ENCODE measurements at places on chromosomes 1 and 21.
A peak's percentile ranks its signal among the peaks of the same experiment; 100 is the strongest.

DNA sequence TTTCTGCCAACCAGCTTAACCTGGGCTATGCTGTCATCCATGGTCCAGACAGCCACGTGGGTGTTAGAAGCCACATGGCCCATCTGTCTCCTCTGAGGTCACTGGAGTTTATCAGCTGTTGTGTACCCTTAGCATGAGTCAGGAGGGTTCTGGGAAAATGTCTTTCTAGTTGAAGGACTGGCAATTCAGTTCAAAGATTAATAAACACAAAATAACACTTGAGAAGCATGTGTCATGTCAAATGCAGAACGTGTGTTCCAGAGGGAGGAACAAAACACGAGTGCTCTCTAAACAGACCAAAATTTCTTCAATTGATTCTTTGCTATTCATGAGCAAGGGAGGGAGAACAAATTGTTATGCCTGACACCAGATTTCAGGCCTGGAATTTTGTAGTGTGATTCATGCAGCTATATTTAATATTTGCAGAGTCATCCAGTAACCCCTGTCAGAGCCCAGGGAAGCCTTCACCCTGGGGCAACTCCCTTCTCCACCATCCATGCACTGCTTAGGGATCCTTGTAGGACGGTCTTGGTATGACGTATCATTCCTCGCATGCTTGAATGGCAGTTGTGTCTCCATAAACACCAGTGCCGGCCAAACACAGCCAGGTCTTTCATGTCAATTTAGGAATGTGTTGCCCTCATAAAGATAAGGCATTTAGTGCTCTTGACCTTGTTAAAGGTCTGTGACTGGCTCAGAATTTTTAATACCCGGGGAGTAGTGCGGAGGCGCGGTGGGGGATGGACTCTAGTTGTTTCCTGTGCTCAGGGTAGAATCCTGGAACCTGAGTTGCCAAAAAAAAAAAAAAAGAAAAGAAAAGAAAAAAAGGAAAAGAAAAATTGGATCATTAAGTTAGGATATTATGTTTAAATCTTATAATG lies 27.7 kb upstream of the DYRK1A start:
- no peak for DNase-seq

DNA sequence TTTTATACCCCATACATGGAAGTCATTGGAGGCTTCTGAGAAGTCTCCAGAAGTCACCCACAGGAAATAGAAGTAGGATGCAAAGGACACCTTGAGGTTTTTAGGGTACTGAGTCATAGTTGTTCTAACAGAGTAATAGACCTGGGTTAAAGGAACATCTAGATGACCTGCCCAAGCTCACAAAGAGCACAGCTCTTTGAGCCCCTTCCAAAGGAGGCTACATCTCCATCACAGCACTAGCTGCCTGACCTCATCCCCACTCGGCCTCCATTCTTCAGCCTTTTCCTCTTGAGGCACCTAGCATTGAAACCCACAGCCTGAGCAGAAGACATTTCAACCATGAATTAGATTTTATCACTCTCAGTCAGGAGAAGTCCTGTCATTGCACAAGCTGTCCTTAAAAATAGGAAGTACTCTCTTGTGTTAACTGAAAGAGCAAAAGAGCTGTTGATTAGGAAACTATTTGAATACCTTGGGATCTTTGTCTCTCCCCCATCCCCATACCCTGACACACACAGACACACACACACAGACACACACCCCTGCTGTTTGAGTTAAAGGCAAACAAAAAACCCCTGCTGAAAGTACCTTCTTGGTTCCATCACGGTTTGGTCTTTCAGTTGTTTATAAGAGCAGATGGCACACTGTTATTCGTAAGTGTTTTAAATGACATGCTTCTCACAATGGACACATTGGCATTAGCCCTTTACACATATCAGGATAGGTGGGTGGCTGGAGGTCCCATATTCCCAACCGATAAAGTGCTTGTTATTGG lies 22.2 kb downstream of the MKNK1 start:
- no peak for DNase-seq

GRCh38 chr1:118773656-118774055 lies 214.5 kb downstream of the TBX15 start:
- DNase-seq, result no peak

- DNase-seq, result no peak
Measured at GRCh38 chr1:89085781-89086180, 20.8 kb upstream of the GBP1 start.

DNA sequence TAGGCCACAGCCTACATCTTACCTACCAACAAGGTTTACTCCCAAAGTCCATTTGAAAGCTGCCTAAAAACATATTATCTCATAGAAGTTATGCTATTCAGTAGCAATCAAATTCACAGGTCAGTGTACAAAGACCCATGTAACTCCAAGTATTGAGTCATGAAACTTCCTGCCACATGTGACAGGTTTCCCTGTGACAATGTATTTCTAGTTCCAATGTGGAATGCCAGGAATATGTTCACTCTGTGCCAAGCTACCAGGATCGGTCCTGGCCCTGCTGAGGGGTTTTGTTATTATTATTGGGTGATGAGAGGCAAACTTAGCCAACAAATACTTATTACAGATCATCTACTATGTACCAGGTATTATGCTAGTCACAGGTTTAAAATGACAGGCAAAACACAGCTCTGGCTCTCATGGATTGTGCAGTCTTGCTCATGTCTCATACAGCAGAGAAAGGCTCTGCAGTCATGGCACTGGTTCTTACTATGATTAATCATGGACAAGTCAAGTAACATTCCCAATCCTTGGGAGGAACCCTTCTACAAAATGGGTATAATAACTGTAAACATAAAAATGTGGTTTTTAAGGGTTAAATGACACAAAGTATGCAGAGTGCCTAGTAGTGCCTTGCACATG lies 22.5 kb downstream of the DPH5 start:
- DNase-seq, result no peak

DNA sequence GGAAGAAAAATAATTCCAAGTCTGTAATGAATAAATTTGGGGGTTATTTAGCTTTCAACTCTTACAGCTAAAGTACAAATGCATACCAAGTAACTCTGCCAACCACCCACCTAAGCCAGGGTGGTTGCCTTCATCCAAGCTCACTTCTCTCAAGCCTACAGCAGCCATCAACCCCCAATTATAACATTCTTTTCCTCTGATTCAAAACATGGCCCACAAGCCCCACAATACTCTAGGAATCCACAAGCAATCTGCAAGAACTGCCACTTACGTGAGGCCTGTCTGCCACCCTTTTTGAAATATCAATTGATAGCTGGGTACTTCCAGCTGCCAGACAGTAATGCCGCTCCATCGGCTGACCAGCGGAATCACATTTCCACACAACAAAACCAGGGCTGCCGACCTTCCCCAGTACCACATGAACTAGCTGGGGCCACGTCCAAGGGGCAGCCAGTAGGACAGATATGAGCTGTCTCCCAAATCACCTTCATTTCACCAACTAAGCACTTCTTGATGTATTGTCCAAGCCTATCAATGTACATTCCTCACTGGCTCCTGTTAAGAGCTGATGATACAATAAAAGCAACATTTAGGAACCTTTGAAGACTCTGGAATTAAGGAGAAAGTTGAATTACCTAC lies 3.2 kb downstream of the LBR start:
- no peak for DNase-seq

GRCh38 chr1:115112496-115113375 lies 23.4 kb upstream of the TSPAN2 start:
- peak; percentile 52 for DNase-seq

DNA sequence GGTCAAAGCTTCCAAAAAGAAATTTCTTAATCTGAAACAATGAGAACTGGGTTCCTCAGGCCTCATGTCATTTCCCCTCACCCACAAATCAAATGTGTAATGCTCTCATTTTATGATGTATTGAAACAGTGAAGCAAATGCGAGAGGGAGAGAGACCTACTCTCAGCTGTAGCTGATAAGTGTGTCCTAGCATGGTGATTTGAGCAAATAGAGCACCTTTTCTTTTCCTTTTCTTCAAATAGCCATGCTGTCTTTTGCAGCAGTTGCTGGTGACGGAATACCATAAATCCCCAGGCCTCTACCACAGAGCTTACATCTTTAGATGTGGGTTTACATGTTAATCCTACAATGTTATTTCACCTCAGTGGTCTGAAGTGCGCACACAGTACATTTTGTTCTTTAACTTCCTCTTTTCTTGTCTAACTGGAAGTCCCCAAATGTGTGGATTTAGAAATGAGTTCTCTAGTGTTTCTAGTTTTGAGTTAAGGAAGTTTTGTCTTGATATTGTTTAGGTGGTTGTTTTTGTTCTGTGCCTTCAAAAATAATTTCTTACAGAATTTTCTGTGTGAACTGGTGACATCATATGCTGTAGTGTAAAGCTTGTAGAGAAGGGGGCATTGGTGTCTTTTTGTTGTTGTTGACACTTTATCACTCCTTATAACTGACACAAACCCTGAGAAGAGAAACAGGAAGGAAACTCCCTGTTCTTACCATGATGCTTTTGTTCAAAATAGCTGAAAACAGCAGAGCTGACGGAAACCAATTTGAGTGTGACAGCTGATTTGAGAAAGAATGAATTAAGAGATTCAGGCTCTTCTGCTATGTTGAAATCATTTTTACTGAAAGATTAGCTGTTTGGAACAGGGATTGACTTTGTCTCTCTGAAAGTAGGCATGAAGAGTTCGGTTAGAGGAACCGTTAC lies 12.2 kb downstream of the SMAP2 start:
- DNase-seq, result no peak

GRCh38 chr1:51518586-51519047 lies 449 bp downstream of the EPS15 start:
- DNase-seq, result peak; percentile 39

GRCh38 chr1:15975358-15975804 lies 520 bp downstream of the ZBTB17 start:
- DNase-seq, result peak; percentile 72

DNA sequence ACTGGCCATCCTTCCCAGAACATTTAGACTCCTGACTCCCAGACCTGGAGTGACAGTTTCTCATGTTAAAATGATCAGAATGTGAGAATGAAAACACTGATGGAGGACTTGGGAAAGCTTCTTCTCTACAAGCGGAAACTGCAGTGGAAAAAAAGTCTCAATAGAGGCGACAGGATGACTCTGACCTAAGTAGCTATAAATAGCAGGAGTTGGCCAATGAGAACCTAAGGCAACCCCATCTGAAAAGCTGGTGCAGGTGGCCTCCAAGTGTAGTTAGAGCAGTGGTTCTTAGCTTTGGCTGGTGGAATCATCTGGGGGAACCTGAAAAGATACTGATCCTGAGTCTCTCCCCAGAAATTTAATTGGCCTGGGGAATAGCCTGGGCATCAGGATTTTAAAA lies 44.2 kb upstream of the EXOSC10 start:
- no peak for DNase-seq

DNA sequence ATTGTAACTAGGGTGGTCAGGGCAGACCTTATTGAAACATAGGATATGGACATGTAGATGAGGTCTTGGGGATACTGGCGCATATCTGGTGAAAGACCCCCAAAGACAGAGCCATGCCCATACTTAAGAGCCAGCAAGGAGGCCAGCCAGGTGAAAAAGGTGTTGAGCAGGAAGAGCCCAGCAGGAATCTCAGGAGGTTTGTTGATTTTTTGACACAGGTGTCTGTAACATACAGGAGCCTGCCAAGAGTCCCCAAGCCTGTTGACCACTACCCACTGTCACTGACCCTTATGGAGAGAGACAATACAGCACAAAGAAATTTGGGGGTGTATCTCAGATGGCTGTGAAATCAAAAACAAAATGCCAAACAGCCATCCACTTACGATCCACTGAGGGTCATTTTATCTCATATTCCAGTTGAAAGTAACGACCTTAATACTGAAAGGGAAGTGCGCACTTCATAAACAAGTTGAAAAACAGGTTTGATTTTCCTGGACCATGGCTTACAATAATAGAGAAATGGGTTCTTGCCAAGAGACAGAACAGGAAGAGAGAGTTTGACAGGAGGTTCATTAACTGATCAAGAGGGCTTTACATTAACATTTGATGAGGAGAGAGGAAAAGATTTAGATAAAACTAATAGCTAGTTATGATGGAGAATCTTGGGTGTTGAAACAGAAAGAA lies 163.6 kb downstream of the GLUL start:
- no peak for DNase-seq

DNA sequence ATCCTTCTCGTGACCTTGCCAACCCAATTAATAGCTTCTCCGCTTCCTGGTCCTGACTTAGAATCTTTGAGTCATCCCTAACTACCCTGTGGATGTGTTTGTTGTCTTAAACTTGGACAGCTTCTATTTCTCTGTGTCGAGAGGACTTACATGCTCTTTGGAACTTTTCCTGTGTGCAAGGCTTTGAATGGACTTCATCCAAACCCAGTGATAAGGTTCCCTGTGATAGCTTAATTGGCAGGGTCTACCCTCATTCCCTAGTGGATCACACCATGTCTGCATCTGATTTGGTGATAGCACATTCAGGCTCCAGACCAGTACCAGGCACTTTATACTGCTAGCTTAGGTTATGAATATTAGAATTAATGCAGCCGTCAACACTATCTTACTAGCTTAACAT lies 378.2 kb upstream of the KAZN start:
- no peak for DNase-seq

DNA sequence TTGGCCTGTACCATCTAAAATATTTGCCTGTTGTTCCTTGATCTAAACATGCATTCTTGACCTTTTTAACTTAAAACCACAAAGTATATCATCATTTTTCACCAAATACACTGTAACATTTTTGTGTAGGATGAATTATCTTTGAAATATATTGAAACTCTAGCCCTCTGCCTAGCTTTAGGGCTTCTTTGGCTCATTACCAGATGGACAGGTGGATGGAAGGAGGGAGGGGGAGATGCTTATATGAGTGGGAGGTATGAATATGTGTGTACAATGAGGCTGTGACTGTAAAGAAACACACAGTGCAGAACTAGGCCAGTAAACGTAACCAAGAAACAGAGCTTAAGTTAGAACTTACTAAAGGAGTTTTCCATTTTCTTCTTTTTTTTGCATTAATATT lies 118.5 kb downstream of the ESRRG start:
- DNase-seq, result no peak

GRCh38 chr1:107293901-107294613 lies 153.2 kb downstream of the NTNG1 start:
- DNase-seq, result no peak

DNA sequence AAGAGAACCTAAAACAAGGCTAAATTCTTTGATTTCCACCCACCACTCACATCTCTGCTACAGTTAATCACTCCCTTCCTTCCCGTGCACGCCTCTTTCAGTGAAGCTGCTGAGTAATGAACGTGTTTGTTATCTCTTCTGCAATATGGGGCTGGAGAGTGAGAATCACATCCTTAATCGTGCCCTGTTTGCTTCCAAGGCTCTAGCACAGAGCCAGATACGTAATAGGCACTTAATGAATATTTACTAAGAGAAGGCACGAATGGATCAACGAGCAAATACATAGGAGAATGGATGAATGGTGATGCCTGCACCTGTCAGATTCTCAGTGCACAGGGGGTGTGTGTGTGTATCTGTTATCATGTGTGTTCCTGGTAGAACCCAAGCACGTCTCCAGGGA lies 22.1 kb upstream of the FAM43B start:
- no peak for DNase-seq

- no peak for DNase-seq
Measured at GRCh38 chr1:81582467-81582986, 218.2 kb upstream of the ADGRL2 start.
